Stimulated activated CD8-positive, alpha-beta memory T cell treated with anti-CD3 and anti-CD28 coated beads, Interleukin-15, amount 100 ng/mL, for 48 hours (primary cell): ENCODE measurements at places on chromosomes 6 and 20.

- no peak for DNase-seq
Observed at GRCh38 chr20:24493181-24493580, 23.8 kb downstream of the SYNDIG1 start.

- no peak for DNase-seq
Observed at GRCh38 chr6:97394160-97394748, 111.2 kb upstream of the MMS22L start.

DNA sequence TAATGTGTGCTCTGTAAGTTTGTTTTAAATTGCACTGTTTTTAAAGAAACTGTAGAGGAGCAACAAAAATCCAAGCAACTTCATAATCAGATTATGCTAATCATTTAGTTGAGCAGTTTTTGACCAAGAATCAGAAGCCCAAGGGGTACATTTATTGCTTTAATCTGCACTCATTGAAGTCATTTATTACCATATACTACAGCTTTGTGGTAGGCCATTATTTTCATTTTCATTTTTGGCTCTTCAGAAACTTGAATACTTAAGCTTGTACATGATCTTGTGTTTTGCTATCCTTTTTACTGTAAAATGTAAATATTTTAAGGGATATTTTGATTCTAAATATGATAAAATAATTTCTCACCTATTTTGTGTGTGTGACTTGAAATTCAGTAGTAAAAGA is 78.5 kb downstream of the PHF3 start:
- no peak for DNase-seq

DNA sequence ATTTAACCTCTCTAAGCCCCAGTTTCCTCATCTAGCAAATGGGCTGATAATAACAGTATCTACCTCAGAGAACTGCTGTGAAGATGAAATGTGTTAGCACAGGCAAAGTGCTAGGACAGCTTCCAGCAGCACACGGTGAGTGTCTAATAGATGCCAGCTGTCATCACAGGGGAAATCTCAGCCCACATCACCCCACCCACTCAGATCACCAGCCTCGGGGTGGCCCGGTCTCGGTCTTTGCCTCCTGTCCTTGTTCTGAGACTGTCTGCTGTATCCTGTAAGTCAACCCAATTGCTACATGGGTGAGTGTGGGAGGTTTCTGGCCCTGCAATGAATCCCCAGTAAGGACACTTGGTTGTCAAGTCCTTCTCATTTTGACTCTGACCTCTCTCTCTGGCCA is 99.5 kb upstream of the ZNFX1 start:
- no peak for DNase-seq

GRCh38 chr20:3672547-3673171 is 9.2 kb downstream of the ADAM33 start:
- DNase-seq, result no peak
